Vagina (tissue), 2 donors: ENCODE measurements at places on chromosomes 1 and 21. TPM values are rescaled to one million over a fixed set of nuclear protein-coding genes. Genes with fewer than 3 reads are reported as not detected.

DNA sequence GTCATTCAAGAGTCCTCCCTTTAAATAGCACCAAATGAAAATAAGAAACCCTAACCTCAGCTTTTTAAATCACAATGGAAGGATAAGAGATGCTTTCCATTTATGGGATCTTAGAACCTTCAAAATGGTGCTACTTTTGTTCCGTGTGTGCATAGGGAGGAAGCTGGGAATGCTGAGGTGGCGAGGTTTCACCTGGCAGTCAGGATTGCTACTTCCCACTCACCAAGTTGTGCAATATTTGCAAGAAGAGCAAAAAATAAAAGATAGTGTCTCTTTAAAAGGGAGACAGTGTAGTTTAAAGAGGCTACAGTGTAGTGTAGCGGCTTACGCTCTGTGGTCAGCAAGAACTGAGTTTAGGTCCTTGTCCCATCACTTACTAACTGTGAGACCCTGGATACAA is 392.4 kb upstream of the ST6GALNAC5 start:
- no peak for DNase-seq

GRCh38 chr1:87165177-87165576 is 163.5 kb upstream of the LMO4 start:
- no peak for DNase-seq

DNA sequence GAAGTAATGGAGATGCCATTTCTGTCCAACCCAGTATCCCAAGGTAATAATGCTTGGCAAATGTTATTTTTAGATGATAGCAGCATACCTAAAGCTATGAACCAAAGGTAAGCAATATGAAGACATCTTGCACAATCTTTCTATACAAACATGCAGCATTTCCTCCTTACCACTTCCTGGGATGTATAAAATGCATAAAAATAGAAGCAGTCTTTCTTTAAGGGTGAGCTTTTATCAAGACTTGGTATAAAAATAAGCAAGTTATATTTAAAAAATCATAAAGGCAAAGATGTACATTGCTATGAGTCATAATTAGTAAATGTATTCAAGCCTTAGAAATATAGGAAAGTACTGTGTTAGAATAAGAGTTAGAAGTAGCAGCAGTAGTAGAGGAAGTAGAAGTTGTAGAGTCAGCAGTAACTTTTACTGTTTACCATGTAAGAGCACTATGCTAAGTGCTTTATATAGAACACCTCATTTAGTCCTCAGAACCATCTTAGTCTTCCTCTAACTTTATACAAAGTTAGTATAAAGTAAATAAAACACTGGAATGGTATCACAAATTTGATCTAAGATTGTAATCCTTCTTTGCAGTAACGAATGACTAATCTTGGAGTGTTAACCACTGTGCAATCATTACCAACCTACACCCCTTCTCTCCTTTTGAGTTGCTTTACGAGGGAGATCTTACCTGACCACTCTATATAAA is 371.3 kb downstream of the VAV3 start:
- DNase-seq, result no peak

The GJB4 gene
- 2.0 TPM for total RNA-seq

The MYOC gene
- 19.4 TPM for total RNA-seq

DNA sequence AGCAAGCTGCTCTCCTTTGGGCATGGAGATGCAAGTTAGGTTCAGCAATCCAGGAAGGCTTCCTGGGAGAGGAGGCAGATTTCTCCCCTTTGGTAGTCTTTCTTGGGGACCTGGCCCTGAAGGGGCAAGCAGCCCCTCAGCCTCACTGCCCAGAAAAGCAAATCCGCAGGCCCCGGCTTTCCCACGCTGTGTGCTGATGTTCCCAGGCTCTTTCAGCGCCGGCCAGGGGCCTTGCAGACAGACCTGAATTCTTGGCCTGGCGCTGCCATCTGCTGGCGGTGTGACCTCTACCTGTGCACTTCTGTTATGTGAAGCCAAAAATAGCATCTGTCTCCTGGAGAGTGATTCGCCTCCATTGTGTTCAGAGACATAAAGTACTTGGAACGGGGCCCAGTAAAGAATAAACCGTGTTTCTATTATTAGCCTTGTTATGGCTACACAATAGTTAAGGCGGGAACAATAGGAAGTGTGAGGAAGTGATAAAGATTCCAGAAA is 64.8 kb downstream of the ALPL start:
- no peak for DNase-seq

DNA sequence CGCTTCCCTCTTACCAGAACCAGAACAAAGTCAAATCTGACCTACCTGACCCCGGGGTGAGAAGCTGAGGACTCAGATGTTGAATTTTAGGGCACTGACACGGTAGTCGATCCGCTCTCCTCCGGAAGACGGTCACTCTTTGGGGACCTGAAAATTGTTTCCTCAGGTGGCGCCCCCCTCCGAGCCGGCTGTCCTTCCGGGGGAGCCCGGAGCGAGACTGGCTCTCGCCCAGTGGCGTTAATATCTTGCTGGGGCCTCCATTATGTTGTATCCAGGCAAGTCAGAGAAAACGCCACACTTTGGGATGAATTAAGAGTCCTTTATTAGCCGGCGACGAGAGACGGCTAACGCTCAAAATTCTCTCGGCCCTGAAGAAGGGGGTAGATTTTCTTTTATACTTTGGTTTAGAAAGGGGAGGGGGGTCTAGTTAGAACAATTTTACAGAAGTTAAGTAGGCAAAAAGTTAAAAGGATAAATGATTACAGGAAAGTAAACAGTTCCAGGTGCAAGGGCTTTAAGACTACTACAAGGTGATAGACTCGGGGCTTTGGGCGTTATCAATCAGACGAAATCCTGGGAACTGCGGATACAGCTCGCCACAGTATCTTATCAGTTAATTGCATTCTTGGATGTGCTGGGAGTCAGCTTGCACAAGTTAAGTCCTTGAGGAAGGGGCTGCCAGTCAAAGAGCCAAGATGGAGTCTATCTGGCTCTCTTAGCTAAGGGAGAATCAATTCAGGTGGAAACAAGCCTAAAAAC is 269.5 kb downstream of the DSCAM start:
- no peak for DNase-seq

The TIAM1 gene
- total RNA-seq, result 41.3 TPM
